ENCODE measurements at places on chromosomes 7 and 10.

DNA sequence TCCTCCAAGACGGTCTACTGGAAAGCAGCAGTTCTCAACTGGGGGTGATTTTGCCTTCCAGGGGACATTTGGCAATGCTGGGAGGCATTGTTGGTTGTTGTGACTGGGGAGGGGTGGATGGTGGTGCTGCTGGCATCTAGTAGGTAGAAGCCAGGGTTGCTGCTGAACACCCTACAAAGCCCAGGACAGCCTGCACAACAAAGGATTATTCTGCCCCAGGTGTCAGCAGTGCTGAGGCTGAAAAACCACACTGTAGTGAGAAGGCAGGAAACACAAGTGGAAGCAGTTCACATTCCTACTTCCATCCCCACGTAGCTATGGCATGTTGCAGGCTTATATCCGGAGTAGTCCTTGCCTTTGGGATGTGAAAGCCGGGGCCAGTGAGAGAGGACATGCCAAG, 86.9 kb downstream of the AOAH start:
- no peak for DNase-seq

- no peak for DNase-seq
Measured at GRCh38 chr7:148241700-148242293, 348.8 kb upstream of the C7orf33 start.

DNA sequence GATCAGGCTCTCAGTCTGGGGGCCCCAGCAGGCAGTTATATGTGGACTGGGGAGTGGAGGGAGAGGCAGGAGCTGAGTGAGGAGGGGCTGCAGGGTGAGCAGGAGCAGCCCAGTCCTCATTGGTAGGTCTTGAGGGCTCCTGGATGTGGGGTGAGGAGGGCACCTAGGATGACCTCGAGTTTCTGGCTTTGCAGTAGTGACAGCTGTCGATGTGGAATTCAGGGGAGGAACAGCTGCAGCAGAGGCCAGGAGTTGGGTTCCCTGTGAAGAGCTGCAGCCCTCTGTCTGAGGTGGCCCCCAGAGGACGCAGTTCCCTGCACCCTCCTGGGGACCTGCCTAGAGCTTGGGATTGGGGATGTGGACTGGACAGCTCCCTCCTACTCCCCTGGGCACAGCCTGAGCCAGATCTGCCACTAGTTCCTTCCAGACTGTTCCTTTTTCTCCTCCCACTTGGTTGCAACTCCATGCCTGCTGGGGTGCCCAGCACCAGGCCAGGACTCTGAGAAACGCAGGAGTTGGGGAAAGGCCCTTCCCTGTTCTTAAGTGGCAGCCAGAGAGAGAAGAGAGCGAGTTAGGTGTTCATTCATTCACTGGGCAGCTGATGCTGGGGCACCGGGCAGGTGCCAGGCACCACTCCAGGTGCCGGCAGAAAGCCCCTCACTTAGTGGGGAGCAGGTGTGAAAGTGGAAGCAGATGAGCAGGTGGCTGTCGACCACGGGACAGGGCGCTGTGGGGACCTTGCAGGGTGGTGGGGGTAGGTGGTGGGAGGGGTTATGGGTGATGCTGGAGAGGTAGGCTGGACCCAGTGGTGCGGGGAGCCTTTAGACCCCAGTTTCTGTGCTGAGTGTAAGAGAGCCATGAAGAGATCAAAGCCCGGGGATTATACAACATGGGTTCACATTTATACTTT, 57.9 kb downstream of the PRF1 start:
- DNase-seq: no peak

DNA sequence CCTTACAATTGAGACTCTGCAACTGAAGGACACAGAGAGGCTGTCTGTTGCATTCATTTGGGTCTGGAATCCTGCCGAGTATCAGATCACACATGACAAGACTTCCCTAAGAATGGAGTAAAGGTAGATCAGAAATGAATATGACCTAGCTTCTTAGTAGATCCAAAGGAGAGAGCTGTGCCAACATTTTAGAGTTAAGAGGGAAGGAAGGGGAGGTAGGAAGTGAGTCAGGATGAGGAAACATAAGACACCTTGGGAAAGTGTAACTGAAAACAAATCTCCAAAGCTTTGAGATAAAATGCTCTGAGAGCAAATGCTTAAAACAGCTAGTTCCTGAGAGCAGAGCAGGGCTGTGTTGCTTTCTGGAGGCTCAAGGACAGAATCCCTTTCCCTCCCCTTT, 6.1 kb upstream of the SLC25A13 start:
- DNase-seq: no peak

- no peak for DNase-seq
Measured at GRCh38 chr10:31188792-31189406, 130.1 kb upstream of the ZEB1 start.

DNA sequence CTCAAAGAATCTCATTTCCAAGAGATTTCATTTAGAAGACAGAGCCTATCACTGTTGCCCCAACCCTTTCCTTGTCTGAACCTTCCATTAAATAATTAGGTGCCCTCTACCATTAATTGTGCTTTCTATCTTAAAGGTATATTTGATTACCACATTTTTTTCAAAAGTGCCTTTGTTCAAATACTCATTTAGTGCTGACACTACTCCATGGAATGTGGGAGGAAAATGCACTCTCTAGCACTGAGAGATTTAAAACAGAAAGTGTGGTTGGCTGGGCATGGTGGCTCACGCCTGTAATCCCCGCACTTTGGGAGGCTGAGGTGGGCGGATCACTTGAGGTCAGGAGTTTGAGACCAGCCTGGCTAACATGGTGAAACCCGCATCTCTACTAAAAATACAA, 119.8 kb downstream of the CACNA2D1 start:
- no peak for DNase-seq

- DNase-seq: no peak
Measured at GRCh38 chr7:136064081-136064480, 86.9 kb upstream of the MTPN start.

GRCh38 chr7:150719436-150719835, 3.0 kb downstream of the GIMAP1 start:
- DNase-seq: no peak

DNA sequence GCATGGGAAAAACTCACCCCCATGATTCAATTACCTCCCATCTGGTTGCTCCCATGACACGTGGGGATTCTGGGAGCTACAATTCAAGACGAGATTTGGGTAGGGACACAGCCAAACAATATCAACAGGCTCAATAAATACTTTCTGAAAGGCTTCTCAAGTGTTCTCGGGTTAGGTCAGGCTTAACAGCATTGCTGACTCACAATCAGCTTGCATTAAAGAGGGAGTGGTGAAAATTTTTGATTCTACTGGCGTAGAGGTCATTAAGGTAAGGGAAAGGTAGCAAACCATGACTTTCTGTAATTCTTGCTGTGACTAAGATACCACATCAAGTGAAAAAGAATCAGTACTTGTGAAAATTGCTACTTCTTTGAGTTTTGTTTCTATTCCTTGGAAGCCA, 126.4 kb downstream of the JCAD start:
- DNase-seq: no peak

- DNase-seq: no peak
Measured at GRCh38 chr7:11612737-11613136, 219.3 kb downstream of the THSD7A start.

GRCh38 chr7:118239014-118239413, 14.5 kb downstream of the ANKRD7 start:
- DNase-seq: no peak

- no peak for DNase-seq
Measured at GRCh38 chr10:58373442-58373827, 11.8 kb upstream of the TFAM start.
